T-cell (primary cell): ENCODE measurements at places on chromosomes 3 and 15. TPM values are rescaled to one million over a fixed set of nuclear protein-coding genes. Genes with fewer than 3 reads are reported as not detected.

DNA sequence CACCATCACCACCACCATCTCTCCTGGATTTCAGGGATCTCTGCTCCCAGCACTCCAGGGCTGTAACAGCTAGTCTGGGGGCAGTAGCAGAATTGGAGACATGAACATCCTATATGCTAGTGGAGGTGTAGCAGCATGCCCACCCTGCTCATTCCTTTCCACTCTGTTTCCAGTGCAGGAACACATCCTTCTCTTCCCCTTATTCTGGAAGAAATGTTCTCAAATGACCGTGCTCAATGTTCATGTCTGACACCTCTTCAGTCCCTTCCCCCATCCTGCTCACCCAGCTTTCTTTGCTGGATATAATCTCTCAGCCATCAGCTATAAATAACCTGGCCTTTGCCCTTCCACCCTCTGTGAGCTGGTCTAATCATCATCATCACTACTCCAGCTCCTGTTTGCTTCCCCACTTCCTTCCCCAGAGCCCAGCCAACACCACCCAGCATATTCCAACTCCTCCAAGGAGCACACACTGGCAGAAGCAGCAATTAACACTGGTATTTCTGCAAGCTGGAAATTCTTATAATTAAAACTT is 31.1 kb downstream of the DCLK3 start:
- no peak for DNase-seq

GRCh38 chr3:28290863-28291300 is 49.5 kb downstream of the CMC1 start:
- no peak for DNase-seq

DNA sequence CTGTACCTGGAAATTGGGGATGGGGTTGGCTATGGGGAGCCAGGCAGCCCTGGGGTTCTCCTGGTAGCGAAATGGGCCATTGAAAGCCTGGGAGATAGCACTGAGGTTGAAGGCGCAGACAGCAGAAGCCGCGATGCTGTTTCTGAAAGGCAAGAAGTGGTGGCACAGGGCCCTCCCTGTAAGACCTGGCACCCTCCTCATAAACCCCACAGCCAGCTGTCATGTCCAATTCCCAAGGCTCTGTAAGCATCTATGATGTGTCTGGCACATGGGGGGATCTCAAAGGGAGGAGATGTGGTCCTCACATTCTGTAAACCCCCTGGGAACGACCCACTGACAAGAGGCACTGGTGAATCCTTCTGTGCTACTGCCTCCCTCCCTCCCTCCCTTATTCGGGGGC is 104.0 kb downstream of the SEMA5B start:
- DNase-seq = no peak

DNA sequence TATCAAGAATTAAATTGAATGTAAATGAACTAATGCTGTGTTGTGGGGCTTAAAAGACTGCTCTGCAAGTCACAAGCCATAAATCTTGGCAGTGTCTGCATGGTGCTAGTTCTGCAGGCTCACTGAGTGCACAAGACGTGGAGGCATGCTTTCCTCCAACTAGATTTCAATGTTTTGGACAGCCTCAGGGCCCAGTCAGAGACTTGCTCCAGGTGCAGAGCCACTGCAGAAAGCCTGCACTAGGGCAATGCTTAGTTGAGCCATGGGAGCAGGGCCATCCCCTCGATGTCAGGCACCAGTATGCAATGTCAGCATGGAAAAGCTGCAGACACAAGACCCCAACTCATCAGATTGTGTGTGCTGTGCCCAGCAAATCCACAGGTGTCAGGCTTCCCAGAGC is 234.5 kb upstream of the CDIN1 start:
- DNase-seq = no peak

DNA sequence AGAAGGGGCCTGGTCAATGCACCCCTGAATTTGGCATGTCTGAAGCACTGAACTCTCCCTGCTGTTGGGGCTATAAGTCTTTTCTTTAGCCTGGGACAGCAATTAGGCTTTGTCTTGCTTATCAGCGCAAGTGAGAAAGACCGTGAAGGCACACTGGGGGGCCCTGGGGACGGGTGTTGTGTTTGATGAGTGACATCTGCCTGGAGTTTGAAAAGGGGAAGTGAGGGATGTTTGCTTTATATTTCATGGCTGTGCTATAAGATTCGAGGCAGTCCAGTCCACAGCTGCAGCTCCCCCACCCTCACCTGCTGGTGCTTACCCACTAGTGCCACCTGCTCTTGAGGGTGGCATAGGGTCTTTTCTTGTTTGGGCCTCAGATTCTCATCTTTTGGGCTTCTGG is 44.8 kb downstream of the CEMIP start:
- DNase-seq = no peak

DNA sequence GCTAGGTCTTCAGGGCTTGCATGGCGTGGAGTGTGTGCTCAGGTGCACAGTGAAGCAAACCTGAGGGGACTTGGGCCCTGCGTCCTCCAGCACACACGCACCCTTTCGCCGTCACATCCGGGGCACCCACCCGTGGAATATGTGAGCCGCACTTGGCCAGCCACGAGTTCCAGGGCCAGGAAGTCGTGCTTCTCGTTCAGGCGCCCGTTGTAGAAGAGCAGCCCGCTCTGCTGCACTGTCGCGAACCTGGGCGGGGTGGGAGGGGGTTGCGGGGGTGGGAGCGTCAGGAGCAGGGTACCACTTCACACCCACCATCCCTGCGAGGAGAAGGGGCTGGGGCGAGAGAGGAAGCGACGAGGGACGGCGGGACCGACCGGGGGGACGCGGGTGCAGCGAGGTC is 7.1 kb downstream of the CELSR3 start:
- DNase-seq = peak; percentile 46

DNA sequence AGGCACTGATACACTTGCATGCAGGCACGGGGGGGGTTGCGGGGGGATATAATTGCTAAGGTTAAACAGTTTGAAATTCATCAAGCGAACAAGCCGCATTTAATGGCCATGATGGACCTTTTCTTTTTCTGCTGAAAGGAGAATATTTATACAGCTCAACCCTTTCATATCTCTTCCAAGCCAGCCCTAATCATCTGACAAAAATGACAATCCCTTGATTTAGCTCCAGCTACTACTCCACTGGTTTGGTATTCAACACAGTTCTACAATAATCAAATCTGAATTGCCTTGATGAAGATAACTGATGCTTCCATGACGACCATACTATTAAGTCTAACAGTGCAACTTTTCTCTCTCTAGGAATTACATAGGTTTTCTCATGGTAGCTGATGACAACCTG is 374.9 kb downstream of the PLCL2 start:
- DNase-seq = no peak

GRCh38 chr15:25787381-25787780 is 75.7 kb downstream of the ATP10A start:
- no peak for DNase-seq

DNA sequence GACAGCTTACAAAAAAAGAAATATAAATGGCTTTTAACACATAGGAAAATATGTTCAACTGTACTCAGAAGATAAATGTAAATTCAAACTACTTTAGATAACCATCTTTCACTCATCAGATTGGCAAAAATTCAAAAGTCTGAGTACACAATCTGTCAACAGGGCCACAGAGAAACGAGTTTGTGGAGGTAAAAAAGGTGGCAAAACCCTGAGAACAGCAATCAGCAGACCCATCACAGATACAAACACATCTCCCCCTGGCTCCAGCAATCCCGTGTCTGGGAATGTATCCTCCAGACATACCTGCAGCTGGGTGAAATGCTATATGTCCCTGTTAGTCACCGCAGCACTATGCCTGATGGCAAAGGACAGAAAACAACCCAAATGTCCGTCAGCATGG is 149.5 kb downstream of the OSBPL10 start:
- DNase-seq = no peak

GRCh38 chr3:24519368-24520100 is 24.9 kb upstream of the THRB start:
- DNase-seq = no peak

GRCh38 chr3:182979674-182980191 is 605 bp downstream of the DCUN1D1 start:
- DNase-seq = peak; percentile 12

GRCh38 chr15:47688573-47689086 is 28.7 kb upstream of the SEMA6D start:
- DNase-seq = no peak

GRCh38 chr3:70137366-70137765 is 137.8 kb downstream of the SAMMSON start:
- DNase-seq = no peak

DNA sequence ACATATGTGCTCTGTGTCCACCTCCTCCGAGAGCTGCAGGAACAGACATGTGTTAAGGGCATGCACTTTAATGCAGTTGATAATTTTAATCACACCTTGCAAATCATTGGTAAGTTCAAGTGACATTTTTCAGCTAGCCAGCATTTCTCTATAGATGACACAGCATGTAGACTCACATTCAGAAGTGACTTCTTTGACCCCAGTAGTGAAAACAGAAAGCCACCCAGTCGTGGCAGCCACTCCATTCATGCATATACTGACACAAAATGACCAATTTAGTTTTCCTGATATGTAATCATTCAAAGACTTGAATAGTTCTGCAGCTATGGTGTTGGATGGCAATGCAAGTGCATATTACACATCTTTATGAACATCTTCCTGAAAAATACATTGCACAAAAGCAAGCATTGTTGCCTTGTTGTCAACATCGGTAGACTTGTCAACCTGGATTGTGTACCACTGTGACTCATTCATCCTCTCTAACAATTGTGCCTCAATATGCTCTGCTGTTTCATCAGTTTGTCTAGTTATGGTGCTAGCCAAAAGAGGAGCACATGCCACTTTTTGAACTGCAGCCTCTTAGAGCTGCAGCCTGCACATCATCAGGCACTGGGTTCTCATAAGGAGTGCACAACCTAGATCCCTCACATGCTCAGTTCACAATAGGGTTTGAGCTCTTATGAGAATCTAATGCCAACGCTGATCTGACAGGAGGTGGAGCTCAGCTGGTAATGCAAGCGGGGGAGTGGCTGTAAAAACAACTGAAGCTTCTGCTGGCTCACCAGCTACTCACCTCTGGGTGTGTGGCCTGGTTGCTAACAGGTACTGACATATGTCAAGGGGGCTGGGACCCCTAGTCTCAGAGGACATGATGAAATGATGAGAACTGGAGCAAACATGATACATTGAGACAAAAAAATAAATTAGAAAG is 622.0 kb downstream of the PYDC2 start:
- DNase-seq = no peak

CD47 gene
- total RNA-seq = 186 TPM

PML gene
- 60.7 TPM for total RNA-seq

DCLK3 gene
- not detected for total RNA-seq

THSD4 gene
- total RNA-seq = 0.03 TPM

TMEM266 gene
- not detected for total RNA-seq

PRR20G gene
- total RNA-seq = not detected

RARRES1 gene
- total RNA-seq = not detected
